ENCODE measurements at places on chromosomes 2 and 18. TPM values are rescaled to one million over a fixed set of nuclear protein-coding genes. Genes with fewer than 3 reads are reported as not detected.

Gene AGAP1
- total RNA-seq = 18.1 TPM

Gene FER1L5
- 0.05 TPM for total RNA-seq

GRCh38 chr18:29693334-29693733 lies 1349.2 kb downstream of the DSC3 start:
- no peaks in the 10 kb centered on the region for H3K4me1 ChIP-seq
- no peak for DNase-seq
- no peak overlapping the region for H3K27ac ChIP-seq
- no peaks in the 10 kb centered on the region for H3K36me3 ChIP-seq
- H3K27me3 ChIP-seq = no peaks in the 10 kb centered on the region

GRCh38 chr2:106109675-106110424 lies 84.3 kb downstream of the UXS1 start:
- H3K4me1 ChIP-seq = peaks cover 27% of the 10 kb centered on the region
- H3K36me3 ChIP-seq = peaks cover 22% of the 10 kb centered on the region
- H3K27me3 ChIP-seq = no peaks in the 10 kb centered on the region
- H3K4me3 ChIP-seq = no peak overlapping the region

DNA sequence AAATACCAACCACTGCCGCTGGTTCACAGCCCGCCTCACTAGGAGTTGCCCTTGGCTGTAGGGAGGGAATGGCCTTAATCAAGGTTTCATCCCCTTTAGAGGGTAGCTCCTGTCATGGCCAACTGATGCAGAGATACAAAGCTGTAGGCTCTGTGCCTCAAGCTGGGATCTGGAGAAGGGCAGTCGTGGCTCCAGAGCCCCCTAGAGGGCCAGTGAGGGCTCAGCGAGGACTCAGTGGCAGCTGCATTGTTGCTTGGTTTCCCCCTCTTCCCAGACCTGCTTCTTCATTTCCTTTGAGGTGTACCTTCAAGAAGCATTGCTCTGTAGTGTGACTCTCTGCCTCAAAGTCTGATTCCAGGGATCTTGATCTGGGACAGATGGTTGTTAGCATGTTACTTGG lies 302.1 kb downstream of the LPIN1 start:
- no peaks in the 10 kb centered on the region for H3K4me1 ChIP-seq
- H3K36me3 ChIP-seq = no peaks in the 10 kb centered on the region
- H3K27ac ChIP-seq = no peak overlapping the region
- no peak for DNase-seq
- no peak overlapping the region for H3K4me3 ChIP-seq

GRCh38 chr2:99480390-99480789 lies 9.4 kb downstream of the REV1 start:
- no peaks in the 10 kb centered on the region for H3K36me3 ChIP-seq
- H3K4me1 ChIP-seq = peaks cover 98% of the 10 kb centered on the region
- peak overlapping the region; percentile 24 for H3K27ac ChIP-seq
- no peak overlapping the region for H3K4me3 ChIP-seq
- no peak for DNase-seq

DNA sequence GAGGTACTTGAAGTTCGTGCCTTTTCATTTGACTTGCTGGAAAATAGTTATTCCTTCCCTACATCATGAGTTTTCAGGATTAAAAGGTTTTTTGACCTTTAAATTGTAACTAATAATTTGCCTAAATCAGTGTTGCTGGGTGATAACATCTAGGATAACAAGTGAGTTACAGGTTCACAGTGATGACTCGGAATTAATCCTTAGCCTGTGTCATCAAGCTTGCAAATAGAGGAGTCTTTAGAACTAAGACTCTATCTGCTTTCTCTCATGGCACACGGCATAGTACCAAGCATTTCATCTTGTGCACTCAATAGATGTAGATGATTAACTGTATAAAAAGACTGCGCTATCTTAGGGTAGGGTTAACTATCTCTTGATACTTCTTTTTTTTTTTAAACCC lies 79.5 kb downstream of the CAMKMT start:
- H3K4me1 ChIP-seq = no peaks in the 10 kb centered on the region
- DNase-seq = no peak
- H3K27me3 ChIP-seq = no peaks in the 10 kb centered on the region
- H3K27ac ChIP-seq = no peak overlapping the region
- H3K4me3 ChIP-seq = no peak overlapping the region

- no peak for DNase-seq
- H3K27ac ChIP-seq = no peak overlapping the region
- no peaks in the 10 kb centered on the region for H3K27me3 ChIP-seq
- no peaks in the 10 kb centered on the region for H3K36me3 ChIP-seq
Measured at GRCh38 chr18:71554686-71555085, 989.5 kb downstream of the CBLN2 start.

DNA sequence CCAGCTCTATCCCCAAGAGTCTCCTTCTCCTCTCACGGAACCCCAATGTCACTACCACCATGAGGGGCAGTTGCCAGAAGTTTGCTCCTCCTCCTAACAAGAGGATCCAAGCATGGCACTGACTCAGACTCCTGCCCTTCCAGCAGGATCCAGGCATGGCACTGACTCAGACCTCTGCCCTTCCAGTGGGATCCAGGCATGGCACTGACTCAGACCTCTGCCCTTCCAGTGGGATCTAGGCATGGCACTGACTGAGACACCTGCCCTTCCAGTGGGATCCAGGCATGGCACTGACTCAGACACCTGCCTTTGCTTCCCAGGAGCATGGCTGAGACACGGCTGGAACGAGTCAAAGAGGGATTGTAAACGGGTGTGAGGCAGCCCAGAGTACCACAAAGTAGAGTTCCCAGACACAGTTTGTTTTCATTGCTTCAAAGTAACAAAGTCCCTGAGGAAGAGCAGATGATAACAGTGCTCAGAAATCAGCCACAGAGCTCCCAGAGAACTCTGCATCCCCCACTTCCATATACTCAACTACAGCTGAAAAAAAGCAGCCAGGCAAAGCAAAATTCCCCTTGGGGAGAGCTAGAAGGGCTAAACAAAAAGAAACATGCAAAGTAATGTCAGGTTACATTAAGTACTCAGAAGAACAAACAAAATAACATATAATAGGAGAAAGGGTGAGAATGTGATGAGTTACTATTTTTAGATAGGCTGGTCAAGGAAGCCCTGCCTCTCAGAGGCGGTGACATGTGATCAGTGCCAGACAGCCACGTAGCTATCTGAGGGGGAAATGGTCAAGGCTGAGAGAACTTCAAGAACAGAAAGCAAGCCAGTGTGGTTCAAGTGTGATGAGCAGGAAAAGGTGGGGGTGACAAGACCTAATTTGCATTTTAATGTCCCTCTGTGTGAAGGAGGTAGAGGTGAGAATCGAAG lies 3.0 kb downstream of the BUB1 start:
- DNase-seq = no peak
- peak overlapping the region; percentile 31 for H3K4me3 ChIP-seq
- H3K4me1 ChIP-seq = peaks cover 35% of the 10 kb centered on the region
- no peaks in the 10 kb centered on the region for H3K36me3 ChIP-seq

DNA sequence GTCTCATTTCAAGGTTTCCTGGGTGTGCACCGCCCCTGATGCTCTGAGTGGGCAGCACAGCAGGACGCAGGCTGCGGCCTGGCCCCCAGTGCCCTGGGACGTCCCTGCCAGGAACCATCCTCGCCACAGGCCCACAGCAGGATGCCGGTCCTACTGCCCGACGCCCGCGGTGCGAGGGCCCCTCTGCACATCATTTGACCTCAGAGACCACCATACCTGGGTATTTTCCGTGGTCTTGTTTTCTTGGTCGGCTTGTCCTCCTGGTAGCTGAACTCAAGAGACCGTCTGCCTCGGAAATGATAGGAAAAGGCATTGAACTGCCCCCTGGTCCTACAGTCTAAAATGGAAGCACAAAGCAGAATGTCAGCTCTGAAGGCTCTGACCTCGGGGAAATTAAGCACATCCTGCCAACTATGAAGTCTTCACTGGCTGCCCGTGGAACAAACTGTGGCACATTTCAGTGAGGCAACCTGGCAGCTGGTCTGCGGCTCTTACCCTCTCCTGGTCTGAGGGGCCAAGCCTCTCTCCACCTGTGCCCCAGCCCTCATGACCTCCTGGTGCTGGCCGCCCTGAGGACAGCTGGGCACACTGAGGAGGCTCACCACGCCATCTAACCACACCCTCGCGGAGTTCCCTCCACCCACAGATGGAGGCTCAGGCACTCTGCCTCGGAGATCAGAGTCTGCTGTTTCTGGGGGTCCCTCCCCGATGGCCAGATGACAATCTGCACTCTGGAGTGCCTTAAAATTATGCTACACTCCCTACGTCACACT lies 105.0 kb downstream of the PXDN start:
- H3K36me3 ChIP-seq = peaks cover 68% of the 10 kb centered on the region
- peaks cover 6% of the 10 kb centered on the region for H3K27me3 ChIP-seq
- peaks cover 10% of the 10 kb centered on the region for H3K4me1 ChIP-seq
- DNase-seq = no peak
- H3K27ac ChIP-seq = no peak overlapping the region
- H3K4me3 ChIP-seq = no peak overlapping the region

- H3K4me1 ChIP-seq = peaks cover 98% of the 10 kb centered on the region
- no peaks in the 10 kb centered on the region for H3K27me3 ChIP-seq
- peak; percentile 57 for DNase-seq
- H3K4me3 ChIP-seq = no peak overlapping the region
Measured at GRCh38 chr2:160294339-160294803, 94.3 kb upstream of the ITGB6 start.

DNA sequence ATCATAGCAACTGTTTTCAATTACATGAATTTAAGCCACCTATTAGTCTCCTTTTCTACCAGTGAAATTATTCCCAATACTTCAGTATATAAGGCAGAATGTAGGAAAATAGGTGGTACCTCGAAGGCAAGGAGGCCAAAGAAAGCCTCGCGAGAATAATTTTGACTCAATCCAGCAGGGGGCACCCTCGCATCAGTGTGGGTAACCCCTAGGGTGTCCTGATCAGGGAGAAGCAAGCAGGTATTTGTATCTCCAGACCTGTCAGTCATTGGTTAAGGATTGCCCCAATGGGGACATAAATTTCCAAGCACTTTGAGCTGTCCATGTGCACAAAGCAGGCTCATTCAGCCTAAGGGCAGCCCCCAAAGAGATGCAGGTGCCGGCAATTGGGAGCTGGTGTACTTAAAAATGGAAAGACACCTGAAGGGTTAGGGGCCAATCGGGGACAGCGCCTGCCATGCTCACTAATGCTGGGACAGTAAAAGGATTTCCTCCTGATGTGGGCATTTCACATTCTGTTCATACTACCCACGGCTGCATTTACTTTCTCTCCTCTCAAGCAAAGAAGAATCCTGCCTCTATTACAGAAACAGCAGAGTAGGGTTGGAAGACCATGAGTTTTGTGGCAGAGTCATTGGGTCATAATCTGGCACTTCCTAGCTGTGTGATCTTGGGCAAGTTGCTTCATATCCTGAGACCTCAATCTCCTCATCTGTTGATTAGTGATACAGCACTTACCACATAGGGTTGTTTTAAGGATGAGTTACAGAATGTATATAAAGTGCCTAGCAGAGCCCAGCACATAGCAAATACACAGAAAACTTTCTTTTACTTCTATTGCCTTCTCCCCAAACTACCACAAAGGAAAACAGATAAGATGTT lies 136.1 kb downstream of the ICOS start:
- no peak for DNase-seq
- peaks cover 8% of the 10 kb centered on the region for H3K27me3 ChIP-seq
- H3K4me1 ChIP-seq = no peaks in the 10 kb centered on the region
- H3K36me3 ChIP-seq = no peaks in the 10 kb centered on the region
- no peak overlapping the region for H3K27ac ChIP-seq
- no peak overlapping the region for H3K4me3 ChIP-seq

Data from left ventricle myocardium inferior (tissue), 1 donor.